ENCODE measurements at places on chromosomes 1 and 21.

DNA sequence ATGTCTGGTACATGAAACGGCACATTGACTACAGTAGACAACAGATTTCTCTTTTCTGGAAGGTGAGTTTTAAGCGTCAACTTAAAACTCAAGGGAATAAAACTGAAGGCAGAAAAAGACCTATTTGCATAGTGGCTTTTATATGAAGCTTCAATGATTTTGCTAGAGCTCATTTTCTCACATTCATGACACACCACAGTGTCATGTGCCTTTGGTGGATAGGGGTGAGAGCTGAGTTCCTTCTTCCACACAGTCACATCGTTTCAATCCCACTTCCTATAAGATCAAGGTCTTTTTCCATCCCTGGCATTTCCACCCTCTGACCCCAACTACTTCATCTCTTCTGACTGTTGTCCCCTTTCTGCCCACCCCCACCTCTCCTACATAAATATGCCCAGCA is 31.0 kb downstream of the IL12RB2 start:
- no peak for DNase-seq

DNA sequence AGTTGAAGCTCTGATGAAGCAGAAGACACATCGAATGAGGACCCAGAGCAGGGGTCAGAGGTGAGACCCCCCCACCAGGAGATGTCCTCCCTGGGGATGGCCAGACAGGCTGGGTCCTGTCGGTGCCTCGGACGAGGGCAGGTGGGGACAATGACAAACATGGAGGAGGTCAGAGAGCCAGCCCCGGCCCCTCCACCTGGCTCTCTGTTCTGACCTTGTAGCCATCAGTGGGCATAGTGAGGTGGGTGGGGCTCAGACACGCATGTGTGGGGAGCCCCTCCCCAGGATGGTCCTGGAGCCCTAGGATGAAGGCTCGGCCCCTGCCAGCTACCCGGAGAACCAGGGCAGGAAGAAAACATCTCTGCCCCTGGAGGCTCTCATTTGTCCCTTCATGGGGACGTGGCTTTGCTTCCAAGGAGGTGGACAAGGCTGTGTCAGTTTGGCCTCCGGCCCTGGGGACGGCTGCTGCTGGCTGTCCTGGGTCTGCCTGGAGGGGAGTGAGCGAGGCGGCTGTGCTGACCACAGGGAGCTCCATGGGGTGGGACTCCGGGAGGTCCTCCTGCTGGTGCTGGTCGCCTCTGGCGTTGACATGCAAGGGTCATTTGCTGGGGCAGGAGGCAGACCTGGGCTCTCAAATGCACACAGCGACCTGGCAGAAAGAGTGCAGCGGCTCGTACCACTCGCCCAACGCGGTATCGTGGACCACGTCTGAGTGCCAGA is 2.6 kb downstream of the KRTAP10-6 start:
- DNase-seq, result no peak

GRCh38 chr21:34834852-34835501 is 166.2 kb downstream of the CLIC6 start:
- DNase-seq, result no peak

DNA sequence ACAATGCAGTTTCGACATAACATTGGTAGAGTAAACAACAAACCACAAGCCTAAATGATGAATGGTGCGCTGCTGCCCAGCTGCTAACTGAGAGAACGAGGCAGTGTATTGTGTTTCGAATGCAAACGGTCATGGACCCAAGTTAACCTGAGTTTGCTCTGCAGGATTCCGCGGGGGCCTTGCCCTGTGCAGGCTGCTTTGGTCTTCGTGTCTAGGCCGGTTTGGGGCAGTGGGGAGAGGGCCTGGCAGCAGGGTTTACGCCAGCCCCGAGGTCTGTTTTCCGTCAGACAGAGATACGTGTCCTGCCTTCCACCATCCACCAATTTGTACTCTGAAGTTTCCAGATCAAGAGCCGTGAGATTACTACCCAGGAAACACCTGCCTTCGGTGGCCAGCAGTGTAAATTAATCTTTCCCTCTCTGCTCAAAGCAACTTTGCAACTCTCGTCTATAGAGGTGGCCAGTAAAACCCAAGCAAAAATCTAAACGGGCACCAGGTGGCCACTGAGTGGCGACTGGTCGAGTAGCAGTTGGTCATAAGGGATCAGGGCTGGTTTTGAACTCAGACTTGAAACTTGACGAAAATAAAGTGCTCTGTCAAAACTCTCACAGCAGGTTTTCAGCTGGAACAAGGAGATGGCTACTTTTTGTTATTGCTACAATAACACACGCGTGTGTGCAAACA is 6.3 kb upstream of the PRDM15 start:
- no peak for DNase-seq

GRCh38 chr1:23370709-23371584 is 1.3 kb upstream of the ZNF436 start:
- DNase-seq, result no peak

DNA sequence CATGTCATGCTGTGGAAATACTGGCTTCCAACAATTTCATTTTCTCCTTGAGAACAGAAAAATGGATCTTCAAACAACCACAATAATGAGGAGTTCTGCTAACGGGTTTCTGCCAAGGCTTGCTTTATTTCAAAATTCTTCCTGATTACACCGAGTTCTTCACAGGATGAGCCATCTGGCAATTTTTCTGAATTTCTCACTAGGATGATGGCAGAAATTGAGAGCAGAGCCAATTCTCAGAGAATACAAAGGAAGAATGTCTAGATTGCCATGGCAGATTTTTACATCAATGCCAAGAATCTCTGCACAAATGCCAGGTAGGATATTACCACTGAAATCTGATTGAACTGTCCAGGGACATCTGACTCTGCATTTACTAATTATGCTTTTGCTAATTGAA is 619.0 kb upstream of the CHRM3 start:
- no peak for DNase-seq

- DNase-seq, result no peak
Measured at GRCh38 chr1:205533748-205534443, 29.4 kb downstream of the CDK18 start.

DNA sequence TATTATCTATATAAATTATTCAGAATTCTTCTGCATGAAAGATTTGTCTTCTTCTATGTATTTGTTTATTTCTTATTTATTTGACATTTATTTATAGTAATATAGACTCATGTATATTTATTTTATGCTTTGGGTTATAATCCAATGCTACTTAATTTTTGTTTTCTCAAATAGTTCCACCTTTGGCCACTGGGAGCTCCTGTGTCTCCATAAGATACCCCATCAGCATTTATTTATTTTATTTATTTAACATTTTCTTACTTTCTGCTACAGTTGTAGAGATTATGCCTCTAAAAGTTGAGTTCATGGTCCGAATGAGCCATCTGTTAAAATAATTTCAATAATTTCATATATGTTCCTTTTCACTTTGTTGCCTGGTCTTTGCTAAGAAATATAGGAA is 289.4 kb downstream of the ADGRL2 start:
- no peak for DNase-seq

DNA sequence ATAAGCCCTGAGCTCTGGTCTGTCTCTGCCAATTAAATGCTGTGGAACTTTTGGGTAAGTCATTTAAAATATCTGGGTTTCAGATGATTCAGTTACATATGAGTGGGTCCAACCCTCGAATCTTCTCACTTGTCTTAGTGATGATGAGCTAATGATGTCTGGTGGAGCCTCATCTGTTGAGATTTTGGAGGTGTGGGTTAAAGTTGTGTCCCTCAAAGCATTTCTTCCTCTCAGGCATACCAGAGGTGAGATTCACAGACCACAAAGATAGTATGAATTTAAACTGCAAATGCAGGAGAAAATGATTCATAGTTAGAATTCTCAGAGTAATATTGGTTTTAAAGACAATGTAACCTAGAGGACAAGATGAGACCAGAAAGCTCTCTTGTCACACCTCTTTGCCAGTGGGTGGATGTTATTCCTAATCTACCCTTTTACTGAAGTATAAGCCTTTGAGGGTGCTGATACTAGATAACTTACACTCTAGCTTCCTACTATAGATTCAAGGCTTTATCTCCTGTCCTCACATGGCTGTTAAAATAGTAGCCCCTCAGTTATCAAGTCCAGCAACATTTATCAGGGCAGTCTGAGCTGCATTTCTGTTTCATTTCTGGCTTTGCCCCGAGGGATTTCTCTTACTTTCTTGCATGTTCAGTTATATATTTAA is 90.7 kb downstream of the MT1HL1 start:
- DNase-seq, result peak; percentile 61

GRCh38 chr21:46594276-46594675 is 10.6 kb downstream of the S100B start:
- DNase-seq, result no peak

DNA sequence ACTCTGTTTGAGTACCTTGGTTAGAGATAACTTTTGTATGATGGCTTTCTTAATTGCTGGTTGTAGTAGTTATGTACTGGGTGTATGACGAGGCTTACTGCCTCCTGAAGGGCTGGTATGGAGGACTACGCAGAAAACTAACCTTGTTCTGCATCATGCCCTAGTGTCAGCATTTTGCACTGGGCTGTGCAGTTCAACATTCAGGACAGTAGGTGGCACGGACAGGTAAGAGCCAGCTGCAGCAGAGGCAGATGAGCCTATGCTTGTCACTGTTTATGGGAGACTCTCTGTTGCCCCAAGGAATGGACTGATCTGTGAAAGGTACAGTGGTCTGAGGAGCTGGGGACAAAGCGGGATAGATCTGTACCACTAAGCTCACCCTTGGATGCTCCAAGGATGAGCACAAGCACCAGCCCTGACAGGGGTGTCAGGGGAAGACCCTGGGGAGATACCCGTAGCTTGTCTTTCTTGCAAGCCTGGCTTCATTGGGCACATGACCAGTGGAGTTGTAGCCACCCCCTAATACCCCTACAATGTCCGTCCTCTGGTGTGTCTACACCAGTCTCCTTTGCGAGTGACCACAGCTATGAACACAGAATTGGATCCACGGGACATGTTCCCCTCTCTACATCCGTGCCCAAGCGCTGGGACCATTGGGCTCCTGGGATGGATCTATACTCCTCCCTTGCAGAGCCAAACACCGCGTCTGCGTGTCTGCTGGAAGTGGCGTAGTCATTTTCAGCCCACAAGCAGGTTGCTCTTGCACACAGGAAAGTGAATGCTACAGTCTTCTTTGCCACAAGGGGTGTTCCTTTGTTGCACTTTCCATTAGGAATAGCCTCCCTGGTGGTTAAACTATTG is 51.1 kb upstream of the CFHR3 start:
- peak; percentile 3 for DNase-seq

GRCh38 chr1:15939181-15940109 is 36.5 kb downstream of the ZBTB17 start:
- no peak for DNase-seq

- no peak for DNase-seq
Measured at GRCh38 chr1:247992986-247993385, 20.5 kb upstream of the OR2L5 start.

DNA sequence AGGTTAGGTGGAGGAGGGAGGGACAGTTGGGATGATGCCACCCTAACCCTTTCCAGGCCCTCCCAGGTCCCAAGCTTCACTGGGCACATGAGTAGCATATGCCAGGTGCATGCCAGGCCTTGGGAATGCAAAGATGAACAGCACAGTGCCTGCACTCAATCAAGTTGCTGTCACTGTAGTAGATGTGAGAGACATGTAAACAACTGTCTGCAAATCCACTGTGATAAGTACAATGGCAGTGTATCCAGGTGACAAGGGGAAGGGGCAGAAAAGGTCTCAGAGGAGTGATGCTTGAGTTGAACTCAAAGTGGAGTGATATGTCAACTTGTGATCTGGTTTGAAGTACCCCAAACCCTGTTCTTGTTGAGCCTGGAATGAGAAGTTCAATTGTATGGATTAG is 49.5 kb upstream of the LRRN2 start:
- no peak for DNase-seq

GRCh38 chr1:52054496-52055065 is 410 bp downstream of the TXNDC12 start:
- no peak for DNase-seq

- no peak for DNase-seq
Measured at GRCh38 chr1:90800012-90800717, 83.1 kb upstream of the BARHL2 start.

DNA sequence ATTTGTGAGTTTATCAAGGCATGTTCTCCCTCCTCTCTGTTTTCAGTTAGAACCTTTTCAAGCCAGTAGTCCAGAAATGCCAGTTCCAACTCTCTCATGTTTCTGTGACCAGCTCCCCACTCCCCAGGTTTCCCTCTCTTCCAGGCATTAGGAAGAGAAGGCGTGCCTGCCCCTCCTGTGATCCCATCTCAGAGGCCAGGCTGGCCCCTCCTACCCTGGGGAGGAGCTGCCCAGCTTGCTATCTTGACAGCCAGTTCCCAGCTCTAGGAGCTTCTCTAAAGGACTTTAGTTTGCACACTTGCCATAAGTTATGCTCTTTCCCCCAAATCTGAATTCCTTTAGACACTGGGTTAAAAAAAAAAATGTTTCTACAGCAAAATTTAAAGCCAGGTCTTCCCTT is 8.9 kb downstream of the HYI start:
- no peak for DNase-seq

DNA sequence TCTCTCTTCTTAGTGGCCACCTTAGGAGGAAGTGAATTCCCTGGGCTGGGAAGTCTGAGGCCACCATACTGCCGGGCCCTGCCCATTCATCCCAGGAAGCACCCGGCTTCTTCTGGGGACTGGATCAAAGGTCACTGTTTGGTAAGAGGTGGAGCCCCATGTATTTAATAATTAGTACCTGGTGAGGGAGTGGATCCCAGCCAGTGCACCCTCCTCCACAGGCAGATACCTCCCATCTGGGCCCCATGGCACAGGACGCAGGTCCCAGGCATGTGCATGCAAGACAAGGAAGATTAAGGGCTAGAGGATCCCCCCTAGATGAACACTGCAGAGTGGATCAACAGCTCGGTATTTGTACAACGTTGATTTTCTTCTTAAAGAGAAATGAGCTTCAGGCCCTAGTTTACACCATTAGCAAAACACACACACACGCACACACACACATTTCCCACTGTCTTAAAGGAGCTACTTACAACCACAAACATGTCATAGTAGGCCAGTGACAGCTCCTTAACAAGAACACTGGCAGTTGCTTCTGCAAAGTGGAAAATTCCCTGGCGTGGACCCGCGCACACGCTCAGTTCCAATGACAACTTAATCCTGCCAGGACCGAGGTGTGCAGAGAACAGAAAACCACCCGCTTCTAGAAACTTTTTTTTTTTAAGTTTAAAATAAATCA is 90.7 kb downstream of the MRPL37 start:
- DNase-seq, result no peak

GRCh38 chr1:218995091-218995665 is 178.5 kb upstream of the LYPLAL1 start:
- no peak for DNase-seq

DNA sequence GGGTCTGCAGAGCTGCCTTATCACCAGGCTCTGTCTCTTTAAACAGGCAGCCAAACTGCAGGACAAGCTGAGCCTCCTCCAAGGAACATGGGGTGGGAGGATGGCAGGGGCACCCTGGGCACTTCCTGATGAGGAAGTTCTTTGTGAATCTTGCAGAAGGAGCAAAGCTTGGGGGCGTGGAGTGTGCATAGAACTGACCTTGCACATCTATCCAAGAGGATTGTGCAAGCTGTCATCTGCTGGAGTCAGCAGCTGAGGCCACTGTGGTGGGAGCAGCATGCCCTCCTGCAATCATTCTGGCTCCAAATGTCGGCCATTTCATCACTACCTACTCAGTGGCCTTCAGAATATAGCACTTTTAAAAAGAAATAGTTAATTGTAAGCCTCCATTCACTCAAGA is 182.2 kb downstream of the AJAP1 start:
- no peak for DNase-seq

Data from HS-5 (cell line).